Stimulated activated CD4-positive, alpha-beta T cell treated with anti-CD3 and anti-CD28 coated beads, Interleukin-1b, Interleukin-23, amount 100 ng/mL, for 48 hours (primary cell): ENCODE measurements at places on chromosomes 16 and 17.

DNA sequence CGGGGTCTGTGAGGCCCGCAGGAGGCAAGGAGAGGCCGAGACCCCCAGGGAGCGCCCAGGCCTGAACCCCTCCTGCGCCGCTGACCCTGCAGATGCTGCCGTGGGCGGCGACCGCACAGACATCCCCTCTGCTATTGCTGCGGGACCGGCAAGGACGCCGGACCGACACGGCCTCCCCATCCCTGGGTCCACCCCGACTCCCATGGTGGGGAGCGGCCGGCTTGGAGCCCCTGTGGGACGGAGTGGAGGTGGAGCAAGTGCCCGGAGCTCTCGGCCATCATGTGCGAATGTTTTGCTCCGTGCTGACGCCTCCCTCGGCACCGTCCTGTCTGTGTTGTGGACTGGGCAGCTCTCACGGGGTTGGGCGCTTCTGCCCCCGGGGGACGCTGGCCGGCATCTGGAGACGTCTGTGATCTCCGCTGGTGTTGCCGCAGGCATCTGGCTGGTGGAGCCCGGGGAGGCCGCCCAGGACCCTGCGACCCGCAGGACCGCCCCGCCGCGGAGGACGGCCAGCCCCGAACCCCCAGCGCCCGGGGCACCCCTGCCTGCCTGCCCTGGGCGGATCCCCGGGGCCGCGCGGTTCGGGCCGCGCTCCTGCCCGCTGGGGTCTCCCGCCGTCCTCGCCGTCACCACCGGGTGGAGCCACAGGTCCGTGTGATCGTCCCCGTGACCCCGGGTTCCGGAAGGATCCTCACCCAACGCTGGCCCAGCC is 12.8 kb upstream of the GNG13 start:
- peak; percentile 39 for DNase-seq

DNA sequence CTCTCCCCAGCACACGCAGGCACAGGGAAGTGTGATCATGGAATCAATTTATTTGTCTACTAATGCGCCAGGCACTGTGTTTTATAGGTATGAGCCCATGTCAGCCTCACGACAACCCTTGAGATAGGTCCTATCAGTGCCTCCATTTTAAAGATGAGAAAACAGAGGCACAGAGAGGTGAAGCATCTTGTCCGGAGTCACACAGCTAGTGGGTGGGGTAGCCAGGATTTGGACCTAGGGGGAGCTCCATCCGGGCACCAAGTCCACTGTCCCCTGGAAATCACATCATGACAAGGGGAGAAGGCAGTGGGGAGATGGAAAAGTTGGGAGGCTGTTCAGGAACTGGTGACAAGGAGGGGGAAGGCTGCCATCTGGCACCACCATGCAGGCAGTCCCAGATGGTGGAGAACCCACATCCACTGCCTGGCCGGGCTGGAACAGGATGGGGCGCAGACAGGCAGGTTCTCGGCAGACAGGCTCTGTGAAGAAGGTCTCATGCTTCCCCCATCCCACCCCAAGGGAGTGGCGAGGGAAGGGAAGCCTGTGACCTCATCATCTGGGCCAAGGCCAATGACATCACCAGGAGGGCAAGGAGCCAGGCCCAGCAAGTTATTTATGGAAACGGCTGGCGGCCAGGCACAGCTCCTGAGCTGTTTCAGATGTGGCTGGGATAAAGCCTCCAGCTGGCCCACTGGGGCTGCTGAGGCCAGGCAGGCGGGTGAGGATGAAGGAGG is 126.0 kb upstream of the SDK2 start:
- DNase-seq = no peak

- DNase-seq = no peak
Measured at GRCh38 chr17:34895383-34895782, 65.9 kb downstream of the CCT6B start.

GRCh38 chr16:68627951-68628425 is 17.1 kb upstream of the CDH3 start:
- DNase-seq = no peak

- no peak for DNase-seq
Measured at GRCh38 chr17:45792995-45793755, 9.1 kb downstream of the CRHR1 start.

DNA sequence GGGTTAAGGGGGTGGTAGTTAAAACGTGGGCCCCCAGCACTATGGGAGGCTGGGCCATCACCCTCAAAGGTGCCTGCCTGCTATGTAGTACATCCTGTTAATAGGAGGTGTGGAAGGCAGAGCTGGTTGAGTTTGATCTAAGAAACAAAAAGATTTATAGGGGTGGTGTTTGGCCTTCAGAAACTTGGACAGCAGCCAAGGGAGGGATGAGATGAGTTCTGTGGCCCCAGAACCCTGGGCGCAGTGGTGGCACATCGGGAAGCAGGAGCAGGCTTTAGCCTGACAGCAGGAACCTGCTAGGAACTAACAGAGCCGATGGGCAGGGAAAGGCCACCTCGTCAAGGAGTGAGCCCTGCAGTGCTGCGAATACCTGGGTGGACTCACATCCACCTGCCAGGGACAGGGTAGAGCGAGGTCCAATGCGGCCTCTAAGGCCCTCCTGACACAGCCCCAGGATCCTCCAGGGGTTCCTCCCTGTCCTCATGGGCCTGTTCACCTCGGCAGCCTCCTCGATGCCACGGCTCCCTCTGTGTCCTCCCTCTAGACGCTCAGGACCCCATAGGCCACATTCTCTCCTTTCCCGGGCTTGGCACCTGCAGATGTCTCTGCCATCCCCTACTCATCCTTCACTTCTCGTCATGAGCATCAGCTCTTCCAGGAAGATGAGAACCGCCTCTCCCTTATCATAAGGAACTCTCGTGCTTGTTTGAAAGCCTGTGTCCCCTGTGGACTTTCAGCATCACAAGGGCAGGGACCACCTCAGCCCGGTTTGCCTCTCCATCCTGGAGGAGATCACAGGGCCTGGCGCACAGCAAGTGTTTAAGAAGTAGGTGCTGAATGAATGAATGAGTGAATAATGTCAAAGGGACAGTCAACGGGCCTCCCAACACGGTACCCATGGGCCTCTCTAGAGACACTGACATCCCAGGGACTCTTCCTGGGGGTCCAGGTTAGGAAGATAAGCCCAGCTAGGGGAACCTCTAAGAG is 103.5 kb upstream of the TNRC6C start:
- no peak for DNase-seq

GRCh38 chr16:2160915-2161551 is 5.5 kb downstream of the TRAF7 start:
- no peak for DNase-seq

- DNase-seq = no peak
Measured at GRCh38 chr17:70215656-70216055, 46.3 kb downstream of the KCNJ2 start.

GRCh38 chr17:45384047-45384788 is 48.5 kb downstream of the ARHGAP27 start:
- DNase-seq = no peak

DNA sequence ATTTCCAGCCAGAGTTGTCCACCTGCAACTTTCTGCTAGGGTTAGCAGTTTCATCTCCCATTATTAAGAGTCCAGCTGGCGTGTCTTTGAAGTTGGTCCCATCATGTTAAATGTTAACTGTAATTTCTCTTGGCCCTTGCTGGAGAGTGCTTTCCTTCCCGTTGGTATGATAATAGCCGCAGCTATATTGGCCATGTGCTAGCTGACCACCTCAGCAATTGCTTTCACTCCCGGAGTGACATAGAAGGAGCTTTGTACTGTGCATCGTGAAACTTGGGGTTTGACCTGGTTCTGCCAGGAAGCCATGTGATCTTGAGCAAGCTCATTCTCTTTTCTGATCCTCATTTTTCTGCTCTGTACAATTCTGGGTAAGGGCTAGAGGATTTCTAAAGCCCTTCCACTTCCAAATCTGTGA is 81.0 kb upstream of the TBX2 start:
- DNase-seq = no peak

DNA sequence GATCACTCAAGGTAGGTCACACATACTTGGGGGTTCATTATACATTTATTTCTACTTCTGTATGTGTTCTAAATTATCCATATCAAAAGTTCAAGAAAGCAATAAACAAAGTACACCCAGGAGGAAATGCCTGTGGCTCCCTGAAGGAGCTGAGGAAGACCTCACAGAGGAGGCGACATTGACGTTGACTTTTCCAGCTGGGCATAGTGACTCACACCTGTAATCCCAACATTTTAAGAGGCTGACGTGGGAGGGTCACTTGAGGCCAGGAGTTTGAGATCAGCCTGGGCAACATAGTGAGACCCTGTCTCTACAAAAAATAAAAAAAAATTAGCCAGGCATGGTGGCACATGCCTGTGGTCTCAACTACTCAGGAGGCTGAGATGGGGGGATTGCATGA is 16.3 kb downstream of the ITGAD start:
- DNase-seq = no peak

DNA sequence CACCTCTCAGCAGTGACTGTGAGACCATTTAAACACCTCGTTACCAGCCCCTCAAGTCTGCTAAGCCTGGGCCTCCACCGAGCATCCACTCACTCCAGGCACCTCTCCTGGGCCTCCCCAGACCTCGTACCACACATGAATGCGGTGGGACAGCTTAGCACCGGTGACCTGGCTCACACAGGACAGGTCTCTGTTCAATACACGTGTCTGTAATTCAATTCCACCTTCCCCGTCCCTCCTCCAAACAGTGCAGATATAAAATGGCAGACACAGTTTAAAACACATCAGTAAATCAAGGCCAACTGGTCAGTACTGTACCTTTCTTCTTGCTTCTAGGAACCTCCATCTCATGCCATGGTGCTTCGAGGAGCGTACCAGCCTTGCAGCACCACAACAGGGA is 73.9 kb downstream of the ZNF778 start:
- no peak for DNase-seq

GRCh38 chr17:970364-970763 is 9.2 kb downstream of the NXN start:
- DNase-seq = no peak

DNA sequence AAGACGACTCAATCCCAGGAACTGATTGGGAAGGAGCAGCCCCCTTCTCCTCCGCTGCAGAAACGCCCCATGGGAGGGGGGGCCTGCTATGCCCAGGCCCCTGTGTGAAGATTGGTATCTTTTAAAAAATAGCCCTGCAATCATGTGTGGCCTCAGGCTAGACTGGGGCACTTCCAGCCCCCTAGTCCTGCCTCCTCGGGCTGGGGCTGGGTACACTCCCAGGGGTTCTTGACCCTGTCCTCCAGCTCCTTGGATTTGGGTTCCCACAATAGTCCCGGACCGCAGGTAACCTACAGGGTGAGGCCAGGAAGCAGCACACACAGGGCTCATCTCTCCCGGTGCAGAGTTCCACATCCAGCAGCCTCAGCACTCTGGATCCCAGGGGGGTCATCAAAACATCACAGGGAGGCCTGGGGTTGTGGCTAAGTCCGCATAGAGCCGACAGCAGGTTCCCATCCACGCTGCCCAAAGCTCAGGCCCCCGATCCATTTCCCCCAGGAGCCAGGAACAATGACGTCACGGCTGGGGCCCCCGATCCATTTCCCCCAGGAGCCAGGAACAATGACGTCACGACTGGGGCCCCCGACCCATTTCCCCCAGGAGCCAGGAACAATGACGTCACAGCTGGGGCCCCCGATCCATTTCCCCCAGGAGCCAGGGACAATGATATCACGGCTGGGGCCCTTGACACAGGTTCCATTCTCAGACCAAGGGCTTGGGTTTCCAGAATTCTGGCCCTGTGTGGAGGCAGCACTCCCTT is 202.4 kb downstream of the IRF8 start:
- DNase-seq = no peak

DNA sequence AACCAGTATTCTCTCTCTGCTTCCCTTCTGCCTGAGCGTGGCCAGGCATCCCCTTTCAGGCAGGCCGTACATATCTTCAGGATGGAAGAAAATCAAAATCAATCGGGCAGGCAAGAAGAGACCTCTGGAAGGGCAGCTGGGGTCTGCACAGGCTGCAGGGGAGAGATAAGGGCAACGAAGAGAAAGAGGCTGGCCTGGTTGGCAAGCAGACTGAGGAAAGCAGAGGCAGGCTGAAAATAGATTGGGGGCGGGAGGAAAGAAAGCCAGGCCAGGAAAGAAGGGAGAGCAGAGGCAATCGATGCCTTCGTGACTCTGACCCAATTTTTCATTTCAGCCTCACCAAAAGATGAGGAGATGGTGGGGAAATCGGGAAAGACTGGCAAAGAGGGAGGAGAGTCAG is 18.1 kb downstream of the PIPOX start:
- no peak for DNase-seq

DNA sequence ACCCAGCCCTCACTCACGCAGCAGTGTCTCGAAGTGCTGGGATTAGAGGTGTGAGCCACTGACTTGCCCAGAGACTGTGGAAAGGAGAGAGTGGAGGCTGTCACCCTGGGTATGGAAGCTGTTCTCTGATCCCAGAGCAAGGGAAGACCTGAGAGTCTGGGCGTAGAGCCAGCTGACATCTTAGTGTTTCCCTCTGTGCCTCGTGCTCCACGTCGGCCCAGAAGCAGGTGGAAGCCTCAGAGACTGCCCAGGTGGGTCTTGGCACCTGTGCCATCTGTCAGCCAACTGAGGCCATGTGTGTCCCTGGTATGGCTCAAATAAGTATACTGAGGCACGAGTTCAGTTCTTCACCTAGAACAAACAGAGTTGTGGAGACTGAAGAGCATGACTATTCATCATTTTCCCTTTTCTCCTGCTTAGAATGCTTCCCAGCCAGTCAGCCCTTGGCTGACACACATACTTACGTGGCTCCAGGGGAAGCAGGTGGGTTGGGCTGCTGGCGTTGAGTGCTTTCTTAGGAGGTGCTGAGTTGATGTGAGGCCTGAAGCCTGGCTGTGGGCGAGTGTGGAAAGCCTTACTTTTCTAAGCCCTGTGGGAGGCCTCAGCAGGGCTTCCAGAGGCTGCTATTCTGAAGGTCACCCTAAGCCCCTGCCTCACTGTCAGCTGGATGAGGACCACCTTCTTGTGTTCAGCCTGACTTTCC is 8.1 kb downstream of the CTRL start:
- no peak for DNase-seq

- DNase-seq = no peak
Measured at GRCh38 chr17:4786106-4786511, at the start of gene VMO1. TSS of gene VMO1 (minus strand) at chr17:4786364. CDS start at chr17:4786352, 12 bp downstream.

GRCh38 chr16:85181739-85182129 is 69.5 kb upstream of the CIBAR2 start:
- no peak for DNase-seq

DNA sequence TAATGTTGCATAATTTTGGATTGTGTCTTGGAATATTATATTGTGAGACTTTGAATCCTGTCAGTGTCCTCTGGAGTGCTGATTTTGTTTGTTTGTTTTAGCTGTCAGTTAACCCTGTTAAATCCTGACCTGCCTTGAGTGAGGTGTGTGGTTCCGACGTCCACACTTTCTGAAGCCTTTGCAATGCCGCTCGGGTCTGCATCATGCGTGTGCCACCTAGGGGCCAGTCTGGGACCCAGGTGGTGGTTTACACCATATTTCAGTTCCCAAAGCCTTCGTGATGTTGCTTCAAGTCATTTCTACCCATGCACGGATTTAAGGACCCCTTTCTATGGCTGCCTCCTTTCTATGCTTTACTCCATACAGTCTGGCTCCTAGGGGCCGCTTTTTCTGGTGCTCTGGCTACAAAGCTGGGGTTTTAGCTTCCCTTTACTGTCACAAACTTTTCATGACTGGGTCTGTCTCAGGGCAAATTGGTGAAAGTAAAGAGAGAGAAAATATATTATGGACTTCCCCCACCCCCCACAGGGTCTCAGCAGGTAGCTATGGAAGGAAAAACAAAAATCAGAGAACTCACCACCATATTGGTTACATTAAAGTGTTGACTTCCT is 11.4 kb upstream of the OR4D1 start:
- no peak for DNase-seq
